ENCODE measurements at places on chromosomes 7 and 10.

DNA sequence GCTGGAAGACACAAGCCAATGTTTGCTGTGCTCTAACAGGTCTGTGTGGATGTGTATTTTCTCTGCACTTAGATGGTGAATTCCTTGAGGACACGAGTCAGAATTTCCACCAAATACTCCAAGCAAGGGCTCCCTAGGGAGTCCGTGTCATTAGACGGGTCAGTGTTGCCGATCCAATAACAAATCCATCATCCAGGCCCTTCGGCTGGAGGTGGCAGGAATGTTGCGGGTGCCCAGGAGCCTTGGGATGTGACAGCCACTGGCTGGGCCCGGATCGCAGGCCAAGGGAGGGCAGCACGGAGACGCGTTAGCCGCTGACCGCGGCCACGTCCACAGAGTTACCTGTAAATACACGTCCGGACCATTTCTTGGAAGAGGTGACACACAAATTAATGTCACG, 186.8 kb downstream of the WDR37 start:
- no peak for DNase-seq

DNA sequence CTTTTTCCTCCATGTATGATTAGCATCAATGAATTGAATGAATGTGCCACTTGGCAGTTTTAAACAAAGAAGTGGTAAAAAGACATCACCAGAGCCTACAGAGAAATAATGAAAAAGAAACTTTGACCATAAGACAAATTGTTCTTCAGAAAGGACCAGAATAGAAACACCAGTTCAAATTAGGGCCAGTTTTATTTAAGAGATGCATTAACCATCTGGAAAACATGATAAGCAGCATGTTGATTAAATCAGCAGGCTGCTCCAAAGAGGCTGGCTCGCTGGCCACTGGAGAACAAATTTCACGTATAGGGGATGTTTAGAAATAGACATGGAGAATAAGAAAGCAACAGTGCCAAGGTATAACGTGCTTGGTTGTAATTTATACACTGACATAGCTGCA, 242.3 kb upstream of the AOAH start:
- DNase-seq: no peak

- no peak for DNase-seq
These were observed 130.2 kb downstream of the KAT6B start for GRCh38 chr10:74956555-74957111.

DNA sequence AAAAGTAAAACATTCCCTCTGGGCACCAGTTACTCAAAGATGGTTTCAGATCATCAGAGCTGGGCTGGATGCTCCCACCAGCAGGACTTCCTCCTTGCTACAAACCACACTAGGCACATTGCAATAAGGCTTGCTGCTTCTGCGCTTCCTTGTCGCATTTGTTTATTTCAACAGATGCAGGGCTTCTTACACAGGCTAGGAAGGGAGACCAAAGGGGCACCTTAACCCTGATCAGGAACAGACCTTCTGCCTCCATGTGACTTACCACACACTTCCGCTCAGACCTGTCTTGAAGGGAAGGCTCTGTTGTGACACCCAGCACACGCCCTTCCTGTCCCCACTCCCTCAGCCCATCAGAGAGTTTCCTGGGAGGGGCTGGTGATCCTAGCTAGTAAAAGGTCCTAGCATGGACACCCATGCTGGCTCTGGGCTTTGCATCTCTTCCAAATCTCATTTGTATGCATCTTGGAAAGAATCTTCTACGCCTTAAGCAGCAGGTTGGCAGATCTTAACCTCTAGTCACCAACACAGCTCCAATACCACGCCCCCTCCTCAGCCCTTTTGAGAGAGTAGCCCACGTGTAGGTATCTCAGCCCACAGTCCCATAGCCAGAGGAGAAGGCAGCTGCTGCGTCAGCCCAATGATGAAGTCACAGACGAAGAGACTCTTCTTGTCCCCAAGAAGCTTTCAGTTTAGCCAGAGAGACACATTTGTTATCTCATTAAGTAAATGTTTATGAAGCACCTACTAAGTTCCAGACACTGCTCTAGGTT, 47.1 kb upstream of the SVIL start:
- DNase-seq: no peak

GRCh38 chr10:26765549-26765948, 68.0 kb downstream of the PDSS1 start:
- no peak for DNase-seq

- no peak for DNase-seq
These were observed 486 bp downstream of the CACNA2D1 start for GRCh38 chr7:82443036-82443546.

DNA sequence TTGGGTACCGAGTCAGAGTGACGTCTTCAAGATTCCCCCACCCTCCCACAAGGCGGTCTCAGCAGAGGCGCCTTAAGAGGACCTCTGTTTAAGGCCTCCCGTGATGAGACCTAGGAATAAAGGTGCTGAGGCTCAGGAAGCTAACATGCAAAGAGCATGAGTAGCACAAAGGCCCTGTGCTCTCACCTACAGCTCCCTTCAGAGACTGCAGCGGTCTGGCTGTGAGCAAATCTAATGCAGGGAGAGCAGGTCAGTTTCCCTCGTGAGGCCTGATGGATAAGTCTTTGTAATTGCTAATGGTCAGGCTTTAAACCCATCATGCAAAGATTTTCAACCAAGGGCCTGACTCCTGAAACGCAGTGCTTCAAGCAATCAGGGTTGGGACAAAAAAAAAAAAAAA, 909.3 kb upstream of the GHITM start:
- DNase-seq: no peak

DNA sequence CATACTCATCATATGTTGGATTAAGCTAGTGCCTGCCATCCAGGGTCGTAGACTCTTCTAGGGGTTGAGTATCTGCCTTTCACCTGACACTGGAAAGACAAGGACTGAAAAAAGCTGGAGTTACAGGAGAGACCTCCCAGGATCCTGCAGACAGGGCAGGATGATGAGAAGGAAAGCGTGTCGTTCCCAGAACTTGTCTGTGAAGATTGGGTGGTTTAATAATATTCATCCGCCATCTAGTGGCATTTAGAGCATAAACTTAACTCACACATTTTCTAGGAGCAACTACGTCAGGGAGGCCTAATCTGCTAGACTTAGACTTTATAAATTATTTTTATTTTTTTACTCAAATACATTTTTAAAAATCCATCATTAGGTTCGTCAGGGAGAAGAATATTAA, 59.6 kb downstream of the ADRB1 start:
- DNase-seq: peak; percentile 18

DNA sequence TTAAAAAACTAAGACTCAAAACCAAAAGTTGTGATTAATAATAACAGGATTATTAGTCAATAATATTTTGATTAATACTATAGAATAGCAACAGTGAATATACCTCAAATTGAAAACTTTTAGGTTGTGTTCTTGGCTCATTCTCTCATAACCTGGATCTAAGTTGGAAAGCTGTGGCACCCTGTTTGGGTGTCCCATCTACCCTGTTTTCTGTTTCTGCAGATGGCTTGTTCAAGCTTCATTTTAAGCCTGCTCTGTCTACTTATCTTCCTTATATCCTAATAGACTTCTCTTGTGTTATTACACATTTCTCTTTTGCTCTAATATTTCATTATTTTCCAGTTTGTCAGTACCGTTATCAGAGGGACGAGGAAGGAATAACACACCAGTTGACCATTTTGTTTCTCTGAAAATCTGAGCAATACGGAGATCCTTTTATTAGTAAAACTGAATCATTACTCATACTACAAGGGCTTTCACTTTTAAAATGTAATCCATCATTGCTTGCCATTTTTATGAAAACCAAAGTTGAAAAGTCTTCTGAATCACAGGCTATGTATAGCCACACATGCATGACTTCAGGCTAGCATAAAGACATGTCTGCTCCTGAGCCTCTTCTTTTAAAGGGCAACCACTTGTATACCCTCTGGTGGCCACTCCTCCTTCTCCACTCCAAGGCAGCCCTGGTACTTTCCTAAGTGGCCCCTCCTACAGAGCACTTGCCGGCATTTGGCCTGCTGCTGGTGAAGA, 22.3 kb downstream of the COX15 start:
- DNase-seq: no peak

- DNase-seq: no peak
These were observed 34.9 kb upstream of the PRSS1 start for GRCh38 chr7:142714375-142714774.

GRCh38 chr7:138226001-138226476, 149.8 kb downstream of the AKR1D1 start:
- DNase-seq: no peak

GRCh38 chr7:74475987-74476350, 22.3 kb downstream of the GTF2IRD1 start:
- no peak for DNase-seq

DNA sequence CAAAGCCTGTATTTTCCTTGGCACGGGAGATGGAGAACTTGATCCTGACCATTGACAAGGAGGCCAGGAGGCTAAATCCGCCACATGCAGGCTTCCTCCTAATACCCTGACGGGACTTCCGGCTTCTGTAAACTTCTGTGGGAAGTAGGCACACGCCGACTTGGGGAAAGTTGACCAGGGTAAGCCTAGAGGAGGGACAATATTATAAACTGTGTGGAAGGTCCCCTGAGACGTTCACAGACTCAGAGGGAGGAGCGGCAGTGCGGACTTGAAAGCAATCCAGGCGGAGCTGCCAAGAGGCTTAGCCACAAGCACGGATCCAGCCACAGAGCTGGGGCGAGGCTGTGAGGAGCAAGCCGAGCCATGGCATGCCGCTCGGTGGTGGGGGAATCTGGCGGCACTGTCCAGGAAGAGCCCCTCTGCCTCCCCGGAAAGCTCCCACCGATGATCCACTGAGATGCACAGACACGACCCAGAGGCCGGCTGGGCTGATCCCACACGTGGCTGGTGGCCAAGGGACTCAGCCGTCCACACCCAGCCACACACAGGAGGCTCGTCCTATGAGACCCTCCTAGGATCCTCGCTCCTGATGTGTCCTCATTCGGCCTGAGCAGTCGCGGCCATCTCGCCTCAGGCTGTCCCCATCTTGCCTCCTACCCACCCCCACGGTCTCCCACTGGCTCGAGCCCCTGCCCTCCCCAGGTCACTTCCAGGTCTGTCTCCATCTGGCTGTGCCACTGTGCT, 40.0 kb upstream of the INSIG1 start:
- no peak for DNase-seq

GRCh38 chr7:70763961-70764691, 367.8 kb upstream of the GALNT17 start:
- no peak for DNase-seq

DNA sequence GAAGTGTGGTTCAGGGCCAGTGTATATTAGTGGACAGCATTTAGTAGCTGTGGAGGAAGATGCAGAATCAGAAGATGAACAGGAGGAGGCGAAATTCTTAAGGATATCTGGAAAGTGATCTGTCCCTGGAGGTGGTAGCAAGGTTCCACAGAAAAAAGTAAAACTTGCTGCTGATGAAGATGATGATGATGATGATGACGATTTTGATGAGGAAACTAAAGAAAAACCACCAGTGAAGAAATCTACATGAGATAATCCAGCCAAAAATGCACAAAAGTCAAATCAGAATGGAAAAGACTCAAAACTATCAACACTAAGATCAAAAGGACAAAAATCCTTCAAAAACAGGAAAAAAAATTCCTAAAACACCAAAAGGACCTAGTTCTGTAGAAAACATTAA, 26.3 kb downstream of the TM9SF3 start:
- DNase-seq: no peak

GRCh38 chr10:77667426-77668324, 30.1 kb upstream of the KCNMA1 start:
- DNase-seq: no peak

DNA sequence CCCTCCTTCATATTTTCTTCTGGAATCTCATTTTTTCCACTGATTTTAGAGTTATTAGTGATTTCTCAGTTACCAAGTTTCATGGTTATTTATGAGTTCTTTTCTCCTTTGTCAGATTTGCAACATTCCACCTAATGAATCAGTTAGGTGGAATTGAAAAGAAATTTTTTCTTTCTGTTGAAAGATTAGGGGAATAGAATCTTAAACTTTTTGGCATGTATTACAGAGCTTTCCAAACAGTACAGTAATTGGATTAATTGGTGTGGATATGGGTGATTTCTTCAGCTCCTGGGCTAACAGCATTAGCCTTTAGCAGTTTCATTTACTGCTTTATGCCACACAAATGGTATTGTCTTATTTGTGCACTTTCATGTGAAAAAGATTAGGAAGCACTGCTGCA, 17.0 kb downstream of the STAM start:
- DNase-seq: no peak

GRCh38 chr10:68666280-68666760, 54.7 kb upstream of the CCAR1 start:
- no peak for DNase-seq

- DNase-seq: no peak
These were observed 34.1 kb downstream of the SEM1 start for GRCh38 chr7:96675548-96675947.

GRCh38 chr7:155229548-155230168, 68.0 kb upstream of the INSIG1 start:
- DNase-seq: no peak

DNA sequence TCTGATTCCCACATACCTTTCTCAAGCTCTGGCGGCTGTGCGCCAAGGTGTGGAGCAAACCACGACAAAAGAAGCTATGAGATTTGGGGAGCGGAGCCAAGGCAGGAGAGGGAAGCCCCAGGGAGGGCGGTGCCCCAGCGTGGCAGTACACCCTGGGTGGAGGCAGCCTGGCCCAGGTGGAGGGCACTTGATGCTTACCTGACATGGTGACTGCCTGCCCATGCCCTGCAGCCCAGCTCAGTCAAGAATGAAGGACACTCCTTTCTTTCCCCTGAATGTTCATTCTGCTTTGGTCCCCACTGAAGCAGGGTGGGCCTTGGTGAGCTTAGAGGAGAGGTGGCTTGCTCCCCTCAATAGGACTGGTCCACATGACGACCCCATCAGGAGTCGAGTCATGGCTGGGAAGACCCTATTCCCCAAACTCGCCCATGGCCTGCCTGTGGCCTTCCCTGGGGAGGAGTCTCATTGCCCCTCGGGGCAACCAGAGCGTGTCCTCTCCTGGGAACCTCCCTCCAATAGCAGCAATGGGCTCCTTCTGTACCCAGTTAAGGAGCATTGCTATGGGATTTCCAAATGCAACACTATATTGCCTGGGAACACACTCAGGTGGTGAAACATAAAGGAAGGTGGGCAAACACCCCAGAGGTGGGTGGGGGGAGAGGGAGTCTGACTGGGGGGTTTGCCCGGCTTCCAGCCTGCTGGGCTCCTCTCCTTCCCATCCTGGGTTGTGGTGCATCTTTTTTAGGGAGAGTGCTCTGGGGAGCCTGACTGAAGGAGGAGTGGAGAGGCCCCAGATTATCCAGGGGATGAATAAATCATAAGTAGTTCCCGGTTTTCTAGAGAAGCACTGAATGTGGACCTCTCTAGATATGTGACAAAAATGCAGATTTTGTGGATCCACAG, 22.7 kb downstream of the RAMP3 start:
- DNase-seq: no peak

- no peak for DNase-seq
These were observed 160.4 kb downstream of the HDAC9 start for GRCh38 chr7:18655912-18656311.

- DNase-seq: no peak
These were observed 35.5 kb downstream of the FRMPD2 start for GRCh38 chr10:48238826-48239520.

DNA sequence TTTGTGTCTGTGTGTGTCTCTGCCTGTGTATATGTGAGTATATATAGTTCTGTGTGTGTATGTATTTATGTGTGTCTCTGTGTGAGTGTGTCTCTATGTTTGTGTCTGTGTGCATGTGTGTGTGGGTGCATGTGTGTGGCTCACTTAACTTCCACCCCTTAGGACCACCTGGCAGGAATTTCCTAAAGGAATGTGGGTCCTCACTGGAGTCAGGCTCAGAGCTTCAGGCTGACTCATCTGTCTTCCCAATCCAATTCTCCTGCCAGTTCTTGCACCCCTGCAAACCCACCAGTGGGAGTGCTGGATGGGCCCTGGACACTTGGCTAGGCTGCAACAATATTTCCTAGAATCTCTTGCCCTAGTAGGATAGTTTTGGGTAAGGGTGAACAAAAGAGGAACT, 70.2 kb upstream of the GRB10 start:
- DNase-seq: no peak
